Hypothalamus (tissue), 51 donors: ENCODE measurements at places on chromosomes 5 and 9.

DNA sequence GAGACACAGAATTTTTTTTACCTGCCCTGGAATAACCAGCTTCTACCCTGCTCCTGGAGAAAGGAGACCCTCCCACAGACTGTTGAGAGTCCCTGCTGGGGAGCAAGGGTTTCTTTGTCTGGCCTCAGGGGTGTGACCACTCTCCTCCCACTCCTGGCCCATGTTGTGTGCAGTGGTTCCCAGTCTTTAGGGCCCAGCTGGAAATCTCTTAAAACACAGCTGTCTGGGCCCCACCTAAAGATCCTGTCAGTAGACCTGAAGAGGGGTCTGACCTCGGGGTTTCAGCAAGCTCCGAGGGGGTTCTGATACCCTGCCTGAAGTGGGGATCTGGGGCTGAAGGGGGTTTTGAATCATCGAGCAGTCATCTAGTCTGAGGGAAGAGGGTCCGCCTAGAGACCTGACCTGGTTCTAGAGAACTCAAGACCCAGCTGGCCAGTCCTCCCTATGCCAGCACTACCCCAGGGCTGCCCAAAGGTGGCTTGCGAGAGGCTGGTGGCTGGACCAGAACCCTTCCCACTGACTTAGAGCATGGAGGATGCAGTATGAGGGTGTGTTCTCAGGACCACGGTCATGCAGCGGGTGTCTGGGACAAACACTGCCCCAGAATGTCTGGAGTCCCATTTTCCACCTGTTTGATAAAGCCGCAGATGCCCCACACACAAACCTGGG lies 8.1 kb upstream of the UNC5A start:
- no peak for DNase-seq

DNA sequence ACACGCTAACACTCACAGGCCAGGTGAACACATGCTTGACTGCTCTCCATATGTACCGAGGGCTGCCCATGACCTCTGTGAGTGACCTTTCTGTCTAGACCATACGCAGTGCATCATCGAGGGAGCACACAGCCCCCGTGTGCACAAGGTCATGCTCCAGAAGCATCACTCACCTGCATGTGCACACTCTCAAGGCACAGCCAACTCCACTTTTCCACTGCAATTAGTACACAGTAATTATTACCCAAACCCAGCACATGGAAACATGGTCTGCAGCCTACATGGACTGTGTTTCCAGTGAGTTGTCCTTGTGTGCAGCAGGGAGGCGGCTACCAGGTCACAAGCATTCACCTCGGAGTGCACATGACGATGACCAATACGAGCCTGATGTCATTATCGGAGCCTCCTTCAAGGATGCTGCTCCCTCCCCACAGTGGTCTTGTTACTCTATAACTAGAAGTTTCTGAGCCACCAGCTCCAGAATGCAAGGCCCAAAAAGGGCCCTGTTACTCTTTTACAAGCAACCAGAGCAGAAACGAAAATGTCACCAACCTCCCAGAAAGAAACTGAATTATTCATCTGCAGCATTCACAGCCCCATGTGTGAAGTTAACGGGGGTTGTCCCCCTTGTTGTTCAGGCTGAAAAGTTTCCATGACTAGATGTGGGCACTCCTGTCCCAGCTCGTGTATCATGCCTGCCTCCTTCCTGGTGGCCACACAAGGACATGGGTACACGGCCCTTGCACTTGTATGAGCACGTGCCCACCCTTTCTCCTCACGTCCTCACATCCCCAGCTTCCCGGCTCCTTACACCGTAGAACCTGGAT lies 31.2 kb downstream of the SEMA4D start:
- DNase-seq = no peak

- no peak for DNase-seq
Observed at GRCh38 chr9:120521101-120521500, 58.9 kb downstream of the CDK5RAP2 start.

DNA sequence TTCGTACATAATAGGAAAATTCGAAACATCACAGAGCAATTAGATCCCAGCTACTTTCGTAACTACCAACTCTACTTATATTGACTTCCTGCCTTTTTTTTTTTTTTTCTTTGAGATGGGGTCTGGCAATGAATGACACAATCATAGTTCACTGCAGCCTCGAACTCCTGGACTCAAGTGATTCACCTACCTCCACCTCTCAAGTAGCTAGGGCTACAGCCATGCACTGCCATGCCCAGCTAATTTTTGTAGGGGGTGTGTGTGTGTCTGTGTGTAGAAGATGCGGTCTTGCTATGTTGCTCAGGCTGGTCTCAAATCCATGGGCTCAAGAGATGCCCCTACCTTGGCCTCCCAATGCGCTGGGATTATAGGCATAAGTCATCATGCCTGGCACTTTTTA lies 5.8 kb upstream of the PAIP2 start:
- no peak for DNase-seq

GRCh38 chr9:9753266-9753665 lies 859.5 kb downstream of the PTPRD start:
- no peak for DNase-seq

DNA sequence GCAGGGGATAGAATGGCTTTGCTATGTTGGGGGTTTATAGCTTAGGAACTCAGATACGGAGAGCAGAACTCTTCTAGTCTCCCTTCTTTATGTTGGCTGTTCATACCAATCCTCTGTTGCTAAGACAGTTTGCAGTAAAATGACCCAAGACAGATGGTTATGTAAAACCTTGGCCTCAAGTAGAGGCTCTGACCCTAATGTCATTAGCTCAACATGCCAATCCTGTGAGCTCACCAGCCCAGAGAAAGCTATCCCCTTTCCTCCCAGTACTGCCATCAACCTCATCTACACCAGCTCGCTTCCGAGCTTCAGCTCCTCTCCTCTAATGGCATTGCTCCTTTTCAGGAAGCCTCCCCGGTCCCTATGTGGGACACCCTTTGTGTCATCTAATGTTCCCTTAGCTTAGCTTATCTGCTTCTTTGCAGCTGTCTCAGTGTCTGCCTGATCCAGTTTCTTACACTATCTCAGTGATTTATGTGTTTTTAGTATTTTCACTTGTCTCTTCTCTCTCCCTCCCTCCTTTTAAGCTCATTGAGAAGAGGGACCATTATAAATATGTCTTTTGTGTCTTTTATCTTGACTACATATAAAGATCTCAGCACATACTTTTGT lies 281.3 kb upstream of the CLINT1 start:
- no peak for DNase-seq

DNA sequence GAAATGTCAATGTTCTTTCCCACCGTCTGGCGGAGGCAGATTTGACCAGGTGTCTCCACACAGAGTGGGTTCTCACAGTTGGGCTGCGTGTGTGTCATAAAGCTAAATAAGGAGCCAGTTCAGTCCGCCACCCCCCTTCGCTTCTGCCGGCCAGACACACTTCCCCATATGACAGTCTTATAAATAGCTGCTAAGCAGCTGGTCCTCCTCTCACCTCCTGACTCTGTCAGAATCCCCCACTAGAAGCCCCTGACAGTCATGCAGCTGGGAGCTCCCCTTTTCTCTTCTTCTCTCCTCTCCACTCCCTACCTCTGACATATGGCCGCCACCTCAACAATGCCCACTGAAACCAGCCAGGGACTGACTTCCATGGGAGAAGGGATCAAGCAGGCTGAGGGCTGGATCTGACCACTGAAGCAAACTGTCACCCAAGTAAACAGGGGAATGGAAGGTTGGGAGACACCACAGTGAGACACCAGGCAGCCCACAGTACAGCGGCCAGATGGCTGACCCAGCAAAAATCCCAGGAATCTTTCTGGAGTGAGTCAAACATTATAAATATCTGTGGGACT lies 141.9 kb upstream of the EFNA5 start:
- no peak for DNase-seq

GRCh38 chr5:31270396-31270795 lies 76.9 kb downstream of the CDH6 start:
- no peak for DNase-seq

DNA sequence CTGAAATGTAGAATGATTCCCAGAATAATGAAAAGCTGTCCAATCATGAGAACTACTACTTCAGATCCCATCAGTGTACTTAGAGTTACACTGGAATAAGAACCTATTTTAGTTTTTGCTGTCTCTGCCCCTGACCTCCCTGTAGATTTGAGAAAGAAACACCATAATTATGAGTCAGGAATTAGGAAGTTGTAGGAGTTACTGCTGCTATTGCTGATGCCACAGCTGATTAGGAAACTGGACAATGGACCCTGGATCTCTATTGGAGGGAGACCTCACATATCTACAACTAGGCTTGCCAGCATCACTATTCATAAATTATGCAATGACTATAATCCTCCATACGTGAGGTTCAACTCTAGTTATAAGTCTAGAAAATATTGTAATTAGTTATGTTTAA lies 48.8 kb upstream of the EDIL3 start:
- DNase-seq = no peak

DNA sequence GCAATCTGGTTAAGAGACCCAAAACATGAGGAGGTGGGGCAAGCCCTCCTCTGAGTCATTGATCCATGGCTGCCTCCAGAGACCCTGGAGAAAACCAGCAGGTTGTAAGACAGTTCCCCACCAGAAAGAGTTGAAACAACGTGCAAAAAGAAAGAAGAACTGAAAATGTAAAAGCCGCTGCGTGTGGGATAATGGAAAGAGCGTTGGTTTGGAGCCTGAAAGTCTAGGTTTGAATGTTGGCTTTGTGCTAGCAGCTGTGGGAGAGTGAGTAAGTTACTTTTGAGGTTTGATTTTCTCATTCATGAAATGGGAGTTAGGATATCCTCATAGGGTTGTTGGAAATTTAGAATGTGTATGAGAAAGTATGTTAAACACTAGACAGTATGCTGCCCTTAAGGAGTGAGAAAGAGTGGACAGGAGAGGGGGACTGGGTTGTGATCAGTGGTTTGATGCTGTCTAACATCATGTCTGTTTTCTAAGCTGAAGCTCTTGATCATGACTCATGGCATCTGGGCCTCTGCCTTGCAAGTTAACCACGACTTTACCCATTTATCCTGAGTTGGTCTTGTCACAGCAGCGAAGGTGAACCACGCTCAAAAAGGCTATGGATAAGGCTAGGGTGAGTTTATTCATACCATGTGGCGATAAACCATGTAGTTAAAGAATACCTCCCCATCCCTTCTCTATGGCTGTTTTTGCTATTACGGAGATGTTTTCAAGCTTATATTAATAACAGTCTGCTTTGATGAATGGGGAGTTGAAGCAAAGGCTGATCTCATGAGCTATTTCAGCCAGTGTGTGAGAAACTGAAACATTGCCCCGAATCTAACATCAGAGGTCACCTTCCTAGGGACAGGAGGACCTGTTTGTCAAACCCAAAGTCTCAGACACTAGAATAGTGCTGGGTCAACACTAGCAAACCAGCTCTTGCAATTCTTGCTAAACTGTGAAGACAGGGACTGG lies 41.3 kb downstream of the ZNF366 start:
- no peak for DNase-seq

DNA sequence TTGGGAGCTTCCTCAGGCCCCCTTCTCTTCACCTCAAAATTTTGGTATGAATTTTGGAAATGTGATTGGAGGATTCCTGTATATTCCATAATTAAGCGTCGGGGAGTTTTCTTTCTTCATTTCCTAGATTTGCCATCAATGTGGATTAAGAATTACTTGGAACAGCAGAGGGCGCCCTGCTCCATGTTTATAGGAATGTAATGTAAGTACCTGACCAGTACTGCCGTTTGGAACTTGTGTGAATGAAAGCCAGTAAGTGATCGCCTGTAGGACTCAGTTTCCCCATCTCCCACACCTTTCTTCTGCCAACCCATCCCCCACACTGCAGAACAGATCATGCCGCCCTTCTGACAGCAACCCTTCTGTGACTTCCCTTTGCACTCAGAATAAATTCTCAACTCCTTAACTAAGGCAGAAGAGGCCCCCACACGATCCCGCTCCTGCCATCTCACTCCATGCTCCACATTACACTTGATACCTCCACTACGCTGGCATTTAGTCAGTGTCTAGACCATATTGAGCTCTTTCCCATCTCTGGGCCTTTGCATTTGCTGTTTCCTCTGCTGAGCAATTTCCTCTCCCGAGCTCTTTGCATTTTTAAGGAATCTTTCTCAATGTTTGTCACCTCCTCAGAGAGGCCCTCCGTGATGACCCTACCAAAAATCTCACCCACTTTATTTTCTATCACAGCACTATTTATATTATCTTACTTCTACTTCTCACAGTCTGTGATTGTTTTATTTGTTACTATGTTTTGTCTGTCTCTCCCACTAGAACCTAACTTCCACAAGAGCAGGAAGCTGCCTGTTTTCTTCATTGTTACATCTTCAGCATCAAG lies 79.5 kb upstream of the HTR4 start:
- DNase-seq = peak; percentile 59

GRCh38 chr5:148839960-148840359 lies 13.5 kb downstream of the ADRB2 start:
- no peak for DNase-seq

GRCh38 chr9:125580701-125581286 lies 126.2 kb downstream of the MAPKAP1 start:
- no peak for DNase-seq

DNA sequence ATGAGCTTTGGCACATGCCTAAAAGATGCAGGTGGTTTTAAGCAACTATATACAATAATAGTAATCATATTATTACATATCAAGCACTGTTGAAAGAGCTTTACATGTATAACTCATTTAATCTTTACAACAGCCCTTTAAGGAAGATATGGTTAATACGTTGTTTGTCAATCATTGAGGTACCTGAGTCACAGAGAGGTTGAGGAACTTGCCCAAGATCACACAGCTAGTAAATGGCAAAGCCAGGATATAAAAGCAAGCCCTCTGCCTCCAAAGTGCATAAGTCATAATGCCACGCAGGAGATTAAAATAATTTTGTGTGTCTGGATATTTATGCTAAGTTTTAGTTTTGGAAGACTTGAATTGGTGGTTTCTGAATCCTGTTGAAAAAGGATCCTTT lies 90.2 kb downstream of the DAPK1 start:
- no peak for DNase-seq

- no peak for DNase-seq
Observed at GRCh38 chr5:30752015-30752414, 441.5 kb upstream of the CDH6 start.

DNA sequence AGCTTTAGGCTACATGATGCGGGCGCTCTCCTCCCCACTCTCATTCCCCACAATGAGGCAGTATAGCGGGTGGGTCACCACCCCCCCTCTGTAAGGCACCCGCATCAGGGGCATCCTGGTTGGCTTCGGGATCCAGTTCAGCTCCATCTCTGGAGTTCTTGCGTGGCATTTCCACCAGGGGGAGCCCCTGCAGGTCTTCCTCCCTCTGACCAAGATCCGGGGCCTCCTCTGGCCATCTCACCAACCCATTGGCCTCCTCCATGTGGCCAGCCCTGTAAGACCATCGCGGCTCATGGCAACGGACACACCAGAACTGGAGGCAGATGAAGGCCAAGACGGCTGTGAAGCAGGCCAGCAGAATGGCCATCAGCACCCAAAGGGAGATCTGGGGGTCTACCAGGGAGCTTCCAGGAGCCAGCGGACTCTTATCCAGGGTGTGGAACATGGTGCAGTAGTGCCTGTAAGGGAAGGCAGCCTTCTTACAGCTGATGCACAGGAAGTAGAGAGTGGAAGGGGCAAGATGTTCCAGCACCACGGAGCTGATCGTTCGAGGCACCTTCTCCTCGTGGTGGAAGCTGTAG lies 77.0 kb downstream of the CYFIP2 start:
- no peak for DNase-seq

- DNase-seq = no peak
Observed at GRCh38 chr9:125133403-125134329, 9.7 kb downstream of the SCAI start.
